H4 (cell line): ENCODE measurements at places on chromosomes 3 and 15.

DNA sequence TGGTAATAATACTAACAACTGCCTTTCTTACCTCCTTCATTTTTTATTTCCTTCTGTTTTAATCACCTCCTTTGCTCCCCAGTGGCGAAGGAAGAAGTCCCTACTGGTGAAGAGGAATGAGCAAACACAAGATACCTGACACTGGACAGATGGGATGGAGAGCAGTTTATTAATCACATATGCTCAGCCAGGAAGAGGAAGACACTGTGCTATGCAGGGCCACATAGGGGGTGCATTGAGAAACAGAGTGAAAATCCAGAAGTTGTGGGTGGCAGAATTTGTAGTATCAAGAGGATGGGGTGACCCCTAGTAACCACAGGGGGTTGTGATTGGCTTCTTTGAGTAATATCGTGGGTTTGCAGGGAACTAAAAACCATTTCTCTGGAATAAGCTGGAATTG, 1041.9 kb downstream of the OTOL1 start:
- no peak for DNase-seq

DNA sequence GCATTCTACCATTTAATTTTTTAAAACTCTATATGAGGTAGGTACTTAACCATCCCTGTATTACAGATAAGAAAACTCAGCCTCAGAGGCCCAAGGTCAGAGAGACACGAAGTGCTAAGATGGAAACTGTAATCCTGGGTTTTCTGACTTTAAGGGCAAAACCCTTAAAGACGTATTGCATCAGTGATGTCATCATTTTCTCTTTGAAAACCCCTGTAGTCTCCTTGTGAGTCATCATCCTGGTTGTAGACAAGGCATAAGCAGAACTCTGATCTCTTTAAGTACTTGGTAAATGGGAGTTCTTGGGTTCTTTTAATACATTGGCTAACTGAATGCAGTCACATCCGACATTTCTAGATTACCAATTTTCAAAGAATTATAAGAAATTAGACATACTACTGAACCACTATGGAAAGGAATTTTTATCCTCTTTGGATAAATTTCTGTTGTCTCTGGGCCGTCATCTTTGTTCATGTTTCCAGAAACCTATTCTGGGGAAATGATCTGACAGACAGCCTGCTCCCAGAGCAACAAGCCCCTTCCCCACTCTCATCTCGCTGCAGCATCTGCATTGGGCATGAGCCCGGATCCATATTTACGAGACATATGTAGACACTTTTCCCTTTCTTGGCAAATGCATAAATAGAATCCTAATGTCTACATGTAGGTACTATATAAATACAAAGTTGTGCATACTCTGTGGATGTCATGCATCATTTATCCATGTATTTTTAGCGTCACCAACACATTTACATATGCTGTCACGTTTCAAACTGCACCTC, 48.7 kb upstream of the MDFIC2 start:
- DNase-seq, result peak; percentile 37

DNA sequence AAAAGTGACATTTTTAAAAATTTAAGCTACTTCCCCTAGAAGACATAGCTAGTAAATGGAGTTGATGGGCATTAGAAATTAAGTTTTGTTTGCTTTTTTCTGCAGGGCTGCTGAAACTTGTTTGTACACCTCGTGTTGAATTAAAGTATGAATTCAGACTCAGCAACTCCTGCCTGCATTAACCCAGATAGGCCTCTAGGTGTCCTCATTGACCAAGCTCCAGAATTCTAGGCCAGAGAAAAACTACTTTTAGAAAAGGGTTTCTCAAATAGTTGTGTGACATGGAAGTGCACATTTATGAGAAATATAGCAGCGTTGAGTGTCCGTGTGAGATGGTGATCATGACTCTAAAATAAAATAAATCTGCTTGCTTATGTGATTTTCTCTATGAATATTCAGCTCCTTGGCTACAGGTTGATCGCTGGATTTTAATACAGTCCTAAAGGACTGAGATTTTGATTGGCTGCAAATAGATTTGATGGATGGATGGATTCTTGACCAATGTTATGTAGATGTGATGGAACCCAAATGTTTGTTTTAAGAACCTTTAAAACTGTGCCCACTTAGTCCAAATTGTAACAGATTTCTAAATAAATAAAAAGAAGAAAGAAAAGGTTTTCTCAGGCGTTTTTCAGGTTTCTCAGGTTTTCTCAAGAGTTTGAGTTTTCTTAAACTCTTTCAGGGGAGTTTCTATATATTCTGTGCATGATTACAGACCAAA, 39.4 kb upstream of the LMOD3 start:
- peak; percentile 36 for DNase-seq

- no peak for DNase-seq
These were observed 12.9 kb downstream of the CELF6 start for GRCh38 chr15:72307026-72307425.

DNA sequence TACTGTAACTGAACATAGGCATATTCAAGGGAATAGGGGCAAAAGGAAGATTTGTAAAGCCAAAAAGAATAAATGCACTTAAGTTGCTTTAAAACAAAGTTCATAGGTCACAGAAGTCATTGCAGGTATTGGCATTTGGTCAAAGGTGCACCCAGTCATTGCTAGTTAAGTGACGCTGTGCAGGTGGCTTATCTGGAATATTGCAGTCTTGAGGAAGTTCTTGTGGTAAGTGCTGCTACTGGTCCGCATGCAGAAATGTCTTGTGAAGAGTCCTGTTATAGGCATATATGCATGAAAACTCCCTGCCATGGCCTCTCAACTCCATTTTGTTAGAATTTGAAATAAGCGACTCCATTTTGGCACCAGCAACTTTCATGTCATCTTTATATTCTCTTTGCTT, 293.1 kb downstream of the GBE1 start:
- no peak for DNase-seq

GRCh38 chr3:50612970-50613846, 1.6 kb upstream of the CISH start:
- DNase-seq, result no peak

GRCh38 chr3:170522201-170522600, 63.7 kb downstream of the SLC7A14 start:
- peak; percentile 89 for DNase-seq

- DNase-seq, result no peak
These were observed 184.7 kb downstream of the MEGF11 start for GRCh38 chr15:66068801-66069200.

DNA sequence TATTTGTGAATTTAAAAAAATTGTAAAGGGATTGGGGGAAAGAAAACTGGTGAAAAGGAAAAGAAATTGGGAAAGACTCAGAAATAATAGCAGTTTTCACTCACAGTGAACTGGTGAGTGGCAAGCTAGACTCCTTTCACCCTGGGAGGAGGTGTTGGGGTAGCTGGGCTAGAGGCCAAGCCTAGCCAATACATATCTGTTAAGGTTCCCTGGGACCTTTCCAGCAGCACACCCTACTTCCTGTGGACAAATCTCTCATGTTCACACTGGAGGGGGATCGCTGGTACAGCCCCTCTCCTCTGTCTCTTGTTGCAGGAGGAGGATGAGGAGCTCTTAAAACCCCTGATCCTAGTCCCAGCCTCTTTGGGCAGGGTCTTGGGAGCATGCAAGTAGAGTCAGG, 3.7 kb upstream of the RPP25 start:
- DNase-seq, result no peak

DNA sequence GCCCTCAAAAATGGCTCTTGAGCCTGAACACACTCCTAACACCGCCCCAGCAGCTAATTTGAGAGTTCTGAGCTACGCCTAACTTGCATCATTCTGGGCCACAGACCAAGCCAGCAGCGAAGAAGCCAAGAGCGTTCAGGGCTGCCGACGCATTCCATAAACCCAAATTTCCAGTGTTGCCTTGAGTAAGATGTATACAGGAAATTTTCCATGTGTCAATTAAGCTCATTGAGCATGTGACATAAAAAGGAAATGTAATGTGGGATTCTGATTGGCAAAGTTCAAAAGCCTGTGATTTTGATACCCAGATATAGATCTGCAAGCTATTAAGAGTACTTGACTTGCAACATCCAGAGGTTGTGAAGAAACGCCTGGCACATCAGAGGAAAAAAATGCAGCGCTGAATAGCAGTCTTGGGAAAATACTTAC, 148.6 kb upstream of the NR2F2 start:
- DNase-seq, result no peak

- peak; percentile 54 for DNase-seq
These were observed at the start of gene CHRNA7 for GRCh38 chr15:32029862-32030781. TSS of gene CHRNA7 (plus strand) at chr15:32030515. CDS start at chr15:32030595, 80 bp downstream.

DNA sequence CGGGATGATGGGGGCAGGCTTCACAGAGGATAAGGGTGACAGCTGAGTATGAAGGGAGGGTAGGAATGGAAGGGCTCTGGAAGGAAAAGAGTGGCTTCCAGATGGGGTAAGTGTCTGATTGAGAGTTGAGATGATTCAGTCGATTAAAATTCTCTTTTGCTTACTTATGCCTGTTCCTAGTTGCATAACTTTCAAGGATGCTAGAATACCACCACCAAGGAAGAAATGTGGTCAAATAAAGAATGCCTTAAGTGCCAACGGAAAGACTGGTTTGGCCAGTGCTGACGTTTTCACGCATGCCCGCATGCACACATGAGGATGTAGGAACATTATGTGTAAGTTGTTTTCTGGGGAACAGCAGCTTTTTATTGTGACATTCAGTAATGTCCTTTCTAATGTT, 263.4 kb upstream of the WNT5A start:
- peak; percentile 93 for DNase-seq

GRCh38 chr3:10242182-10243065, 5.8 kb upstream of the TATDN2 start:
- DNase-seq, result peak; percentile 68

DNA sequence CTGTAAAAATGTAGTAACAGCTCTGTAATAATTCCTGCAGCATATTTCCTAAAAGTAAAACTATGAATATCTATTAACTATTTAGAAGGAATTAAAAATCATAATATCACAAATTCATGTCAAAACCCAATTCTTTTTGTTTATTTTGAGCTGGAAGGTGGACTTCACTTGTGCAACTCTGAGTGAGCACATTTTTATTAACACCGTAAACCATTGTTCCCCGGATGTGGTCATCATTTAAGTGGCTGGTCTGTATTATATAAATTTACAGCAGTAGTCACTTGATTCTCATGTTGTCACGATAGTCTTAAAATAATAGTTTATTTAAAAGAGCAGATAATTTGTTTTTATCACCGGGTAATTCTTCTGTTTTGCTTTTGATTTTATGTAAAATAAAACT, 43.0 kb upstream of the UTS2B start:
- peak; percentile 65 for DNase-seq

- DNase-seq, result no peak
These were observed 79.4 kb upstream of the THBS1 start for GRCh38 chr15:39501366-39502081.

DNA sequence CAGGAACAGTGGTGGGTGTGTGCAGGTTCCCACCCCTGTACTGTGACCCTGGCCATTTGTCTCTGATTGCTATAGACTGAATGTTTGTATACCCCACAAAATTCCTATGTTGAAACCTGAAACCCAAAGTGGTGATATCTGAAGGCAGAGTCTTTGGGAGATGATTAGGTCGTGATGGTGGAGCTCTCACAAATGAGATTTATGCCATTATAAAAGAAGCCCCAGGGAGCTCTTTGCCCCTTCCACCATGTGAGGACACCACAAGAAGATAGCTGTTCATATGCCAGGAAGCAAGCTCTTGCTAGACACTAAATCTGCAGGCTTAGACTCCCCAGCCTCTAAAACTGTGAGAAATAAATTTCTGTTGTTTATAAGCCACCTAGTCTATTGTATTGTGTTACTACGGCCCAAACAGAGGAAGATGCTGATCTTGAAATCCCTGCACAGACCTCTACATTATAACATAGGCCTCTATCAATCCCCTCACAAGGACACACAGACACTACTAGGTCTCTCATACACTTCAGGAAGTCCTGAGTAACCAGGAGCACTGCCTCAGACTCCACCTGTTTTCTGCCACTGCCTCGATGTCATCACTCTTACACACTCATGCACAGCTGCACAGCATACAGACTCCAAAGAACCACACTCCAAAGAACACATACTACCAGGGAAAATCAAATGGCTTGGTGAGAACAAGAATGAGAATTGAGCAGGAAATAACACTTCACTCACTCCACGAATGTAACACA, 14.7 kb downstream of the IGSF11 start:
- DNase-seq, result no peak

DNA sequence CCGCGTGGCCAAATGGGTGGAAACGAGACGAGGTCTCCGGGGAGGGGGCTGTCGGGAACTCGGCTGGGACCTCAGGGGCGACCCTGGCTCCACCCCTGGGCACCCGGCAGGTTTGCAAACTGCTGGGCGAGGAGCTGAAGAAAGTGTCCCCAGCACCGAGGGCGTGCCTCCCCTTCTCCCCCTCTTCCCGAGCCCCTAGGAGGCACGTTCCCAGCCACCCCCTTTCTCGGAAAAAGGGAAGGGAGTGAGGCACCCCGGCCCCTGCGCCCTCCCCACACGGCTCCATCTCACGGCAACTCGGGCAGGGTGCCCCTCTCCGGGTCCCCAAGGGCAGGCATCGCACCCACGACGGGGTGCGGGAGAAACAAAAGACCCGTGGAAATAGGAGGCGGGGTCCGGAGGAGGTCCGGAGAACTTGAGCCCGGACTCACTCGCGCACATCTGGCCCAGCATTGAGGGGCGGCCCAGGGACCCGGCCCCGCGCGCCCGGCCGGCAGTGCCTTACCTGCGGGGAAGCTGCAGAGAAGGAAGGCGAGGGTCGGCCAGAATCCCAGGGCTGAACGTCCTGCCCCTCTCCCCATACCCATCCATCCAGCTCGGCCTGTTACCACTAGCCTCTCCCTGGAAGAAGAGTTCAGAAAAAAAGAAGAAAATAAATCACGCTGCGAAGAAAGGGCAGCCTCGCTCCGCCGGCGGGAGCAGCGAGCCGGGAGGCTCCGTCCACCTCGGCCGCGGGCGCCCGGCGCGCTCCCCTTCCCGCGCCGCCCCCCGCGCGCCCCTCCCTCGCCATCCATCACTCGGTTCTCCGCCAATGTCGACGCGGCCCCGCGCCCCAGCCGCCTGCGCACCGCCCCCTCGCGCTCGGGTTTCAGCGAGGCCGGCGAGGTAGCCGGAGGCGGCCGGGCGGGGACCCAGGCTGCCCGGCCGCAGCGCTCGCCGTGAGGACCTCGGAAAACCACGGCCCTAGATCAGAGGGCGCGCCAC, 16.3 kb downstream of the RGMA start:
- peak; percentile 19 for DNase-seq

DNA sequence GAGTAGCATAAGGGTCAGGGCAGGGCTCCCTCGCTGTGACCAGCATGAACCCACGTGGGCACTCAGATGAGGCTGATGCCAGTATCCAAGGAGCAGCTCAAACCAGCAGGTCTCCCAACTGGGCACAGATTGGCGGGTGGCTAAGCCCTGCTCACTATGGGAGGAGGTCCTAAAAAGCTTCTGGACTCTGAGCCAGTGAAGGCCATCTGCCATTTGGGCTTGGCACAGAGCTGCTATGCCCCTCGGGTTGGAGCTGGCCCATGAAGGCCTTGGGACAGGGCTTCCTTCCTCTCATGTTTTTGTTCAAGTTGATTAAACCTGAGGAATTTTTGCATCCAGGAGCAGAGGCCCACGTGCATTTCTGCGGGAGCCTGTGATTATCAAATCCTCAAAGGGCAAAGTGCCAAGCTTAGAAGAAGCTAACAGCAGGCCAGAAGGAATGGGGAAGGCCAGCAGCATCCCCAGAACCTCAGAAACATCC, 4.3 kb upstream of the STRA6 start:
- DNase-seq, result no peak

GRCh38 chr3:28089527-28089897, 151.9 kb upstream of the CMC1 start:
- no peak for DNase-seq

GRCh38 chr3:126208606-126209256, 28.3 kb upstream of the ALDH1L1 start:
- peak; percentile 98 for DNase-seq
